PC-9 (cell line): ENCODE measurements at places on chromosomes 2 and 18. TPM values are rescaled to one million over a fixed set of nuclear protein-coding genes. Genes with fewer than 3 reads are reported as not detected.
A peak's percentile ranks its signal among the peaks of the same experiment; 100 is the strongest.

GRCh38 chr18:22113144-22113844, 56.1 kb upstream of the GATA6 start:
- peak; percentile 43 for DNase-seq

GRCh38 chr2:23360571-23361125, 24.3 kb upstream of the KLHL29 start:
- no peak for DNase-seq

DNA sequence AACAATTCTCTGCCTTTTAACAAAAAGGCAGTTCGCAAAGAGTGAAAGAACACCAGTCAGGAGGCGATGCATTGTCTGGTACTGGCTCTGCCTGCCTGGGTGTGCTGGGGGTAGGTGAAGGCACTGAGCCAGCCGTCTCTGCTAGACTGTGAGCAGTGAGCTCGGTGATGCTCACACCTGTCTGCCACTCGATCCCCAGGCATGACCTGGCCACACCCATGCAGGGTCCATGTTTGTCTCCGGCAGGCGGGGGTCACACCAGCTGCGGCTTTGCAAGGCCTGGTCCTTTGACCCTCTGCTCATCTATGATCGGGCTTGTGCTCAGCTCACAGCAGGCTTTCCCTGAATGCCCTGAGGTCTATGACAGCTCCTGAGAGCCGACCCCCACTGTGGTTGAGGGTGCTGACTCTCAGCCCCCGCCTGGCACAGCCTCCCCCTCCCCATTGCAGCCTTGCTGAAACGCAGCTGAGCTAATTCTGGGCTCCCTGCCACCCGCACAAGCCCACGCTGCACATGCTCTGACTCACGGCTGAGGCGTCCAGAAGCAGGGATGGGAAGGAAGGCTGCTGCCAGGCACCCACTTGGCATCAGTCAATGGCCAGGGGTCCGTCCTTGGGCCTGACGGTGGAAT, 23.7 kb downstream of the CRACDL start:
- DNase-seq = peak; percentile 59

- no peak for DNase-seq
Measured at GRCh38 chr2:184416146-184416913, 182.0 kb upstream of the ZNF804A start.

DNA sequence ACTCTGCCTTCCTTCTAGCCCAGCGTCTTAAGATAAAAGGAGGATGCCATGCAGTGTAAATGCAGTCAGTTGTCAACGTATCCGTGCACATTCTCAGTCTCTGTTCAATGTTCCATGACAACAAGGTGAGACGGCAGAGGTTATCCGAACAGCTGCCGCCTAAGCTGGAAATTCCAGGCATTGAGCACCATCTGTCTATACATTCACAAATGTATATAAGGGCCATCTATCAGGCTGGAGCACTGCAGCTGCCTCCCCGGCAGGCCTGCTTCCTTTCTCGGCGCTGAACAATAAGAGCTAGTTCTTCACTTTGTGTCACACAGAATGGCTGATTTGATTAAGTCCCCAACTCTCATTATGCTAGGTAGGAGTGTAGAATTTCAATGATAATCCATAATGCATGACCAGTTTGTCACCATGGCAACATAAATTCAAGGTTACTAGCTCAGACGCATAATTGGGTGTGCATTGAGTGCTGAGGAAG, 282.2 kb upstream of the SOX11 start:
- DNase-seq = no peak

GRCh38 chr2:15956751-15957736, 16.7 kb downstream of the MYCN start:
- no peak for DNase-seq

The NOL4 gene
- total RNA-seq = not detected in 2 replicates

The NRP2 gene
- 25.5 and 31.0 TPM in 2 replicates for total RNA-seq

The MATN3 gene
- 1.0 and 1.9 TPM in 2 replicates for total RNA-seq

The MRPL19 gene
- 46.5 and 51.0 TPM in 2 replicates for total RNA-seq
